ENCODE measurements at places on chromosomes 6 and 20.

GRCh38 chr6:163386329-163386908 is 28.1 kb upstream of the QKI start:
- DNase-seq, result no peak

- DNase-seq, result no peak
Observed at GRCh38 chr6:139355172-139355571, 19.3 kb downstream of the CITED2 start.

GRCh38 chr6:6402591-6402990 is 82.1 kb upstream of the F13A1 start:
- no peak for DNase-seq

DNA sequence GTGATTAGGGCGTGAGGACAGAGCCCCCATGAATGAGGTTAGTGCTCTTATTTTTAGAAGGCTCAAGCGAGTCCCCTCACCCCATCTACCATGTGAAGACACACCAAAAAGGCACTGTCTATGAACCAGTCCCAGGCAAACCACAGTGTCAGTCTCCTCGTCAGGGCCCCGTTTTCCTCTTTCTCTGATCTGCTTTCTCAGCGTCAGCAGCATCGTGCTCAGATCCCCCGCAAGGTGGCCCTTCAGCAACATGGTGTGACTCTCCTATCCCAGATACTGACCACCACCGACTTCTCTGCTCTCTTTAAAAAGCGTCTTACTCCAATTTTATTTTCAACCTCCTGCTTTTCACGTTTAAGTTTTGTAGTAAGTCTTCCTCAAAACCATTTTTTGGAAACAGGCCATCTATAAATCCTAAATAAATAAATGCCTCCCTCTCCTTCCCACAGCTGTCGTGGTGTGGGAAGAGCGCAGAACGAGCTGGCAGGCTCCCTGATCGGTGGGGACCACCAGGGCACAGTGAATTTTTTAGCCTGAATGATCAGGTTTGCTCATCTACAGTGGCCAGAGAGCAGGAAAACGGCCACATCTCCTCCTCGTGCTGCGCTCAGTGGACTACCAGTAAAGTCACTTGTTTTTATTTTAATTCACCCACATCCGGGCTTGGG is 113.1 kb downstream of the BMP7 start:
- DNase-seq, result no peak

DNA sequence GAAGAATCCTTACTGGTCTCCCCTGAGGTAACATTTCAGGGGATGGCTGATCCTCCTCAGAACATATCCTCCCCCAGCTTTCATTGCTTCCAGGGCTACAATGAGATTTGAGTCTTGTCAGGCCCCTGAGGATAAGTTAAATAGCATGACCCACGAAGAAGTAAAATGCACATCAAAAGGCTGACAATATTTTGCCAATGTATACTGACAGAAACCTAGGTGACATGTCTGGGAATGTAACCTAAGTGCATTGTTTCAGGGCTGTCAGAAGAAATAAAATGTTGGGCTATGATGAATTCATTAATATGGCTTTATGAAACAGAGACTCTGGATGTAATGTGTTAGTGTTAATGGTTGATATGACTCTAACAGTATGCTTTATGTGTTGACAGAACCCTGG is 471.5 kb downstream of the HDGFL1 start:
- DNase-seq, result no peak
